Cardiac muscle cell (in vitro differentiated cells and primary cell): ENCODE measurements at places on chromosomes 5 and 9. TPM values are rescaled to one million over a fixed set of nuclear protein-coding genes. Genes with fewer than 3 reads are reported as not detected.

Gene NDUFAF2
- 50.3 and 51.2 TPM in 2 replicates for polyA plus RNA-seq

Gene TRIM36
- polyA plus RNA-seq: 1.4 and 4.6 TPM in 2 replicates

Gene ERCC8
- polyA plus RNA-seq: 17.6 and 19.1 TPM in 2 replicates

Gene ACTBL2
- not detected in 2 replicates for polyA plus RNA-seq

Gene KCNN2
- polyA plus RNA-seq: 13.5 and 17.6 TPM in 2 replicates

Gene RAB3C
- 0.32 and 1.1 TPM in 2 replicates for polyA plus RNA-seq

Gene CDKN2B
- 0.21 and 0.81 TPM in 2 replicates for polyA plus RNA-seq

Gene SHOC1
- 0.12 and 0.37 TPM in 2 replicates for polyA plus RNA-seq

Gene DMRTA1
- 2.8 and 3.0 TPM in 2 replicates for polyA plus RNA-seq

Gene GLRA1
- not detected in 2 replicates for polyA plus RNA-seq

Gene PLPPR1
- 0.37 and 1.2 TPM in 2 replicates for polyA plus RNA-seq

Gene ZNF474
- not detected in 2 replicates for polyA plus RNA-seq

Gene TRIM7
- 0.11 and 0.20 TPM in 2 replicates for polyA plus RNA-seq

DNA sequence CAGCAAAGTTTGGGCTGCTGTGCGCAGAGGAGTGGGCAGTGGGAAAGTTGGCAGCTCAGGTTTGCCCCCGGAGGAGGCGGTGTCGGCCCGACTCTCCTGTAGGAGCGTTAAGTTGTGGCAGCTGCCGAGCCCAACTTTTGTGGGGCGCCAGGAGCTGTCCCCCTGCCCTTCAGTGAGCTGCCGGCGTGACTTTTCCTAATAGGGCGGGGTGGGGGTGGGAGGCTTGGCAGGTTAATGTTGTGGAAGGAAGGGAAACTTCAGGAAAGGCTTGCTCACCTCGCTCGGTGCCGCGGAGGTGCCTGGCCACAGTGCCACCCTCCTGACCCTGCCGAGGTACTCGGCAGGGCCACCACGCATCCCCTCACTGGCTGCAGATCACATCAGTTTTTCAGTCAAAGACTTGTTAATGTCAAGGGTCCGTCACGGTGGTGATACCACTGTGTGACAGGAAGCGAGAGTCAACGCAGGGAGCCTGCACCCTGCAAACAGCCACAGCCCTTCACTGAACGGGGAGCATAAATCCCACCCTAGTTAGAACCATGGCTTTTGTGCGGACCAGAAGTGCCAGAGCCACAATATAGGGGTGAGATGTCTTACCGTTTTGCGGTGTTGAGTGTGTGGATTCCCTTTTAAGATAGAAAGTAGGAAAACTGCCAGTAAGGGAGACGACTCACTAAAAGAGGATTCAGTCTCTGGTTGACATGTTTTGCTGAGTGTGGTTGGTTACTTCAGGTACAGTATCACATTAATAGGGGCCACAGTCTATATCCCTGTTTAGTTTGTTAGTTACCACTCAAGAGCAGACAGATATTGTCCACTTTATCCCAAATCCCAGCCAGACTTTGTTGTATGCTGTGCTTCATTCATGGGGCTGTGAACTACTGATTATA is 796 bp downstream of the LNPEP start:
- peaks cover 41% of the 10 kb centered on the region for H3K4me1 ChIP-seq
- no peak for DNase-seq
- peak overlapping the region; percentile 74 for H3K4me3 ChIP-seq
- H3K27me3 ChIP-seq: no peaks in the 10 kb centered on the region

GRCh38 chr5:591746-592145 is 20.4 kb upstream of the CEP72 start:
- no peak overlapping the region for H3K27ac ChIP-seq
- H3K36me3 ChIP-seq: no peaks in the 10 kb centered on the region
- no peak overlapping the region for H3K4me3 ChIP-seq
- H3K4me1 ChIP-seq: no peaks in the 10 kb centered on the region
- no peak for DNase-seq

GRCh38 chr9:4435197-4435596 is 55.1 kb upstream of the SLC1A1 start:
- no peak for DNase-seq
- no peak overlapping the region for H3K27ac ChIP-seq
- H3K4me3 ChIP-seq: no peak overlapping the region
- no peaks in the 10 kb centered on the region for H3K27me3 ChIP-seq

DNA sequence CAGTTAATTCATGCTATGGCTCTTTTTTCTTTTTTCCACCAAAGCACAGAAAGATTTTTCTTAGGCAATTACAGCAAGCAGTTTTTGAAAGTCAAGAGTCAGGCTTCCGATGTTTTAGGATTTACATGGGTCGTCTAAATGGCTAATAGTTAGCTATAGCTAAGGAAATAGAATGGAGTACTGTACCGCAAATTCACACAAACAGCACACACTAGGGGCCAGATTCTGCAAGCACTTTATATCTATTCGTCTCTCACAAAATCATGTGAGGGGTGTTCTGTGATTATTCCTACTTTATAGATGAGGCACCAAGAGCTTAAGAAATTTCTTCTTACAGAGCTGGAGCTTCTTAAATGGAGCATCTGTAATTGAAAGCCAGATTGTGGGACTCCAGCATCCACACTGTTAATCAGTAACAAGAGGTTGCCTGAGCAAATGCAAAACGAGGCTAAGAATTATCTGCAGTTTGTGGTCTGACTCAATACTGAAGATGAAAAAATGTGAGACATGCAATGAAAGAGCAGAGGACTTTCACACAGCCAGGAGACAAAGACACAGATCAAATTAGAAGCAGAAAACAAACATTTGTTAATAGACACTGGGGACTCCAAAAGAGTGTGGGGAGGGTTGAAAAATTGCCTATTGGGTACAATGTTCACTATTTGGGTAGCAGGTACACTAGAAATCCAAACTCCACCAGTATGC is 62.7 kb upstream of the CTXN3 start:
- peaks cover 11% of the 10 kb centered on the region for H3K4me1 ChIP-seq
- DNase-seq: no peak
- H3K27ac ChIP-seq: no peak overlapping the region
- H3K4me3 ChIP-seq: no peak overlapping the region
- no peaks in the 10 kb centered on the region for H3K27me3 ChIP-seq
- H3K36me3 ChIP-seq: no peaks in the 10 kb centered on the region

DNA sequence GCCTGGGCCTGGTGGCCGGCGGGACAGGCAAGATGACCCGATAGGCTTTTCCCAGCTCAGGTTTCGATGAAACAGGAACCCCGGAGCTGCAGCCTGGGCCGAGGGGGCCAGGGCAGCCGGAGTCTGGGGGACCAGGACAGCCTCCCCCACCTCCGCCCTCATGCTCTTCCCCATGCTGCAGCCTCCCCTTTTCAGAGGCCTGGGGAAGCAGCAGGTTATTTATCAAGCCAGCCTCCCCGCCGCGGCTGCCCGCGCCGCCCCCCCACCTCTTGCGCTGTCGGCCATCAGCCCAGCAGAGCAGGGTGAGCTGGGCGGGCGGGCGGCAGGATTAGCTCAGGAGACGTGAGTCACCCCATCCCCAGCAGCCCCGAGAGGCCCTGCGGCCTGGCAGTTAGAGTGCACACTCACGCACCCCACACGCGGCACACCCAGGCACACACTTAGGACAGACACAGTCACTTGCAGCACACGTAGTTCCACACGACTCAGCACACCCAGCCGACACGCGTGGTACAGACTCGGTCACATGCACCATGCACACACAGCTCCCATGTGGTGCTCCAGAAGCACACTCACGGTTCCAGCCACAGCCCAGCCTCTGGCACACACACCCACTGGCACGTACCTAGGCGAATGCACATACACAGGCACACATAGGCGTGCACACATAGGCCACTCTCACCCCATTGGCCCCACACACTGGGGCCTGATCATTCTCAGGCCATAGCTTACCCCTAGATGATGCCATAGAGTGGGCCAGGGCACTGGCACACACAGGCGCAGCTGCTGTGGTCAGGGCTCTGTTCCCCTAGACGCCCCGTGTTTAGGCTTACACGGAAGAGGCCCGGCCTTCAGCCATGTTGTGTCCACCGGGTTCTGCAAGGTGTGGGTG is 13.0 kb downstream of the CXXC5 start:
- DNase-seq: peak; percentile 91
- H3K27me3 ChIP-seq: no peaks in the 10 kb centered on the region
- no peaks in the 10 kb centered on the region for H3K36me3 ChIP-seq
- H3K27ac ChIP-seq: peak overlapping the region; percentile 99
- no peak overlapping the region for H3K4me3 ChIP-seq

GRCh38 chr9:97710356-97711222 is 13.4 kb upstream of the XPA start:
- H3K27ac ChIP-seq: no peak overlapping the region
- H3K36me3 ChIP-seq: no peaks in the 10 kb centered on the region
- no peak overlapping the region for H3K4me3 ChIP-seq

- DNase-seq: no peak
- no peak overlapping the region for H3K4me3 ChIP-seq
- no peaks in the 10 kb centered on the region for H3K4me1 ChIP-seq
- H3K27me3 ChIP-seq: no peaks in the 10 kb centered on the region
- H3K36me3 ChIP-seq: no peaks in the 10 kb centered on the region
Measured at GRCh38 chr5:110077147-110077546, 387.4 kb downstream of the MAN2A1 start.

- H3K4me1 ChIP-seq: no peaks in the 10 kb centered on the region
- H3K36me3 ChIP-seq: no peaks in the 10 kb centered on the region
- no peak overlapping the region for H3K4me3 ChIP-seq
Measured at GRCh38 chr9:114893221-114894010, 37.0 kb downstream of the TNFSF8 start.

GRCh38 chr5:149794041-149794440 is 63.9 kb downstream of the PPARGC1B start:
- H3K27ac ChIP-seq: no peak overlapping the region
- no peaks in the 10 kb centered on the region for H3K27me3 ChIP-seq
- no peak for DNase-seq
- no peak overlapping the region for H3K4me3 ChIP-seq
- no peaks in the 10 kb centered on the region for H3K36me3 ChIP-seq

- no peaks in the 10 kb centered on the region for H3K27me3 ChIP-seq
- H3K4me1 ChIP-seq: no peaks in the 10 kb centered on the region
- no peak overlapping the region for H3K27ac ChIP-seq
- no peaks in the 10 kb centered on the region for H3K36me3 ChIP-seq
Measured at GRCh38 chr9:68925175-68925574, 88.7 kb downstream of the PRKACG start.

DNA sequence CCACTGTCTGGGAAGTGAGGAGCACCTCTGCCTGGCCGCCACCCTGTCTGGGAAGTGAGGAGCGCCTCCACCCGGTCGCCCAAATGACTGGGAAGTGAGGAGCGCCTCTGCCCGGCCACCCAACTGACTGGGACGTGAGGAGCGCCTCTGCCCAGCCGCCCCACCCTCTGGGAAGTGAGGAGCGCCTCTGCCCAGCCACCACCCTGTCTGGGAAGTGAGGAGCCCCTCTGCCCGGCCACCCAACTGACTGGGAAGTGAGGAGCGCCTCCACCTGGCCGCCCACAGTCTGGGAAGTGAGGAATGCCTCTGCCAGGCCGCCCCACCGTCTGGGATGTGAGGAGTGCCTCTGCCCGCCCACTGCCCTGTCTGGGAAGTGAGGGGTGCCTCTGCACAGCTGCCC is 32.9 kb downstream of the SAXO1 start:
- H3K4me3 ChIP-seq: no peak overlapping the region
- no peaks in the 10 kb centered on the region for H3K27me3 ChIP-seq
- no peaks in the 10 kb centered on the region for H3K4me1 ChIP-seq
- no peak overlapping the region for H3K27ac ChIP-seq
- DNase-seq: no peak

DNA sequence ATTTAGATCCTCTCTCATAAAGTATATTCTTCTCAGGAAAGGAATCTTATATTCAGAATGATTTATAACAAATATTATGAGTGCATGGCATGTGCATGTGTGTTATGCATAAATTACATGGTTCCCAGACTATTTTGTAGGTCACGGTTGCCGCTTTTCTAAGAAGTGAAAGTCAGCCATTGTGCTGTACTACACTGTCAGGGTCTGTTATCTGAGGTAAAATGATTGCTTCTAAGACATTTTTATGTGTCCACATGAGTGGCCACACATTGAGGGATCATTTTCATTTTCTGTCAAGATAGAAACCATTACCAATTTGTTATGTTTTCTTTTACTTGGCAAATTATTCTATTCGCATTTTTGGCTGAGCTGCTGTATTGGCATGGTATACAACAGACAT is 210.8 kb downstream of the CWC27 start:
- H3K27me3 ChIP-seq: no peaks in the 10 kb centered on the region
- H3K4me3 ChIP-seq: no peak overlapping the region
- no peaks in the 10 kb centered on the region for H3K36me3 ChIP-seq
- no peaks in the 10 kb centered on the region for H3K4me1 ChIP-seq
- DNase-seq: no peak

GRCh38 chr5:665541-665955 is 27.6 kb downstream of the TPPP start:
- no peak overlapping the region for H3K4me3 ChIP-seq
- no peak overlapping the region for H3K27ac ChIP-seq
- H3K4me1 ChIP-seq: no peaks in the 10 kb centered on the region
- no peak for DNase-seq
- H3K36me3 ChIP-seq: no peaks in the 10 kb centered on the region

GRCh38 chr5:50576265-50576664 is 90.2 kb upstream of the PARP8 start:
- H3K36me3 ChIP-seq: no peaks in the 10 kb centered on the region
- H3K27ac ChIP-seq: no peak overlapping the region
- H3K4me3 ChIP-seq: no peak overlapping the region
- H3K4me1 ChIP-seq: no peaks in the 10 kb centered on the region
- no peak for DNase-seq

GRCh38 chr5:137560420-137560819 is 61.3 kb upstream of the SPOCK1 start:
- H3K4me3 ChIP-seq: no peak overlapping the region
- H3K27ac ChIP-seq: no peak overlapping the region
- H3K4me1 ChIP-seq: no peaks in the 10 kb centered on the region
- DNase-seq: no peak
- no peaks in the 10 kb centered on the region for H3K36me3 ChIP-seq

GRCh38 chr9:105993921-105994715 is 299.8 kb downstream of the TMEM38B start:
- H3K27ac ChIP-seq: no peak overlapping the region
- H3K4me1 ChIP-seq: no peaks in the 10 kb centered on the region
- no peak for DNase-seq
- no peaks in the 10 kb centered on the region for H3K27me3 ChIP-seq
- H3K4me3 ChIP-seq: no peak overlapping the region
- no peaks in the 10 kb centered on the region for H3K36me3 ChIP-seq

DNA sequence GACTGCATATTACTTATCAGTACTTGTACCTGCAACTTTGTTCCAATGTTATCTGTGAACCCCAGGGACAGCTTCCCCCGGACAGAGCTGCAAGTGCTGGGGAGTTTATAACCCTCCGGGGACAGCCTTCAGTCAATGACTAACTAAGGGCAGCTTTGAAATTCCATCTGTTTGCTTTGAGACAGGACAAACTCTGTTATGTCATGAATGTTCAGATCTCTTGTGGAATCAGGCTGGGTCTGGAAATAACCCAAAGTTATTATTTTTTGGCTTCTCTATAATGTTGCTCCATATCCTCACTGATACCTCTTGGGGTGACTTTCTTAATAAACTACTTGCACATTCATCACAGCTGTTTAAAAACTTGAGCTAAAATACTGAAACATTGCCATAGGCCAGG is 617.5 kb upstream of the TLE4 start:
- H3K36me3 ChIP-seq: no peaks in the 10 kb centered on the region
- H3K27me3 ChIP-seq: no peaks in the 10 kb centered on the region
- no peak overlapping the region for H3K4me3 ChIP-seq
- no peak overlapping the region for H3K27ac ChIP-seq

GRCh38 chr9:83778164-83778563 is 39.4 kb downstream of the GKAP1 start:
- no peak overlapping the region for H3K4me3 ChIP-seq
- H3K27me3 ChIP-seq: no peaks in the 10 kb centered on the region

- H3K4me3 ChIP-seq: peak overlapping the region; percentile 26
- no peak overlapping the region for H3K27ac ChIP-seq
- H3K4me1 ChIP-seq: peaks cover 7% of the 10 kb centered on the region
- no peaks in the 10 kb centered on the region for H3K36me3 ChIP-seq
- H3K27me3 ChIP-seq: no peaks in the 10 kb centered on the region
Measured at GRCh38 chr9:99103901-99104458, 933 bp upstream of the TGFBR1 start.
